Stimulated activated CD4-positive, alpha-beta T cell treated with anti-CD3 and anti-CD28 coated beads, Interleukin-1b, Interleukin-23, amount 100 ng/mL, for 1 hour (primary cell): ENCODE measurements at places on chromosomes 16 and 17.

- DNase-seq, result peak; percentile 71
Measured at GRCh38 chr17:32319548-32319905, 22.4 kb downstream of the C17orf75 start.

GRCh38 chr17:20925091-20925490 lies 117.7 kb downstream of the USP22 start:
- no peak for DNase-seq

- DNase-seq, result no peak
Measured at GRCh38 chr16:84949772-84950436, 61.4 kb downstream of the ZDHHC7 start.

DNA sequence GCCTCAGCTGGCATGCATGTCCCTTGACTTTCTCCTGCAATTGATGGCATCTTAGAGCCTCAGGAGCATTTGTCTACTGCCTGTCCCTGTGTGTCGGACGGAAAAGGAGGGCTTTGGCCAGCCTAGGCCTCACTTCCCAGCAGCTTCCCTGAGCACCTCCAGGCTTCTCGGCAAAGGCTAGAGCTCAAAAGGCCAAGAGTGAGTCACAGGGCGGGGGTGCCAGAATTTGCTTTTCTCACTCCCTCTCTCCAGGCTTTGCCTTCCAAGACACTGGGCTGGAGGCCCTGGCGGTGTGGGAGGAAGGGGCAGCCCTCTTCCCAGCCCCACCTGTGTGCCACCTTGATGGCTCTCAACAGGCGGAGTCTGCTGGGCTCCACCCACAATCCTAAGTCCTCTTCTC lies 107.3 kb upstream of the MAF start:
- DNase-seq, result no peak

GRCh38 chr16:87851601-87852000 lies 17.7 kb downstream of the SLC7A5 start:
- no peak for DNase-seq

DNA sequence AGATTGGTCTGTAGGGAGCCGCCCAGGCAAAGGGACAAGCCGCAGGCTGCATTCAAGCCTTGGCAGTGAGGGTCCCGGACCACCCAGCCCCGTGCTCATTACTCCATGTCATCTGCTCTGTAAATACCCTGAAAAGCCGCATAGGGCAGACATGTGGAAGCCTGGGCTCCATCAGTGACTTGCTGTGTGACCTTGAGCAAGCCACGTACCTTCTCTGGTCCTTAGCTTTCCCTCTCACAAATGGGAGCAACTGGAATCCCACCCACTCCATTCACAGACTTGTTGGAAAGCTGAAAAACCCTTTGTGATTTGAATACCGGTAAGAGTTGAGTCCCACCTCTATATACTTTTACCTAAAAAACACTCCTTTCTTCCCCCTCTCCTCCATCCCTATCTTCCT lies 11.9 kb downstream of the CAMKK1 start:
- DNase-seq, result no peak

DNA sequence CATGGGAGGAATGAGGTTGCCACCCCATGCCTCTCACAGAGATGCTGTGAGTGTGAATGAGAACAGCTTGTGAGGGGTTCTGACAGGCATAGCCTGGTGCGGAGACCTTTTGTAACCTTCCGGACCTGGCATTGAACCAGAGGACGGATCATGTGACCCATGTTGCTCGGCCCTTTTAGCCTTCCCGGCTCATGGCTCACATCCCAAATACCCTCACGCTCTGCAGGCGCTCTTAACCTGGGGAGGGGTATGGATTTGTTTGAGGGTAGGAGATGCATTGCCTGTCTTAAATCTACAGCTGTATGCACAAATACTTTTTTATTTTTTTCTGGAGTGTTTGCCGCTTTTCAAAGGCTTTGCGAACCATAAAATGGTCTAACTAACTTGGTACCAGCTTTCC lies 102.4 kb upstream of the CRHR1 start:
- DNase-seq, result no peak

GRCh38 chr16:10640934-10641333 lies 53.8 kb downstream of the TEKT5 start:
- DNase-seq, result no peak

DNA sequence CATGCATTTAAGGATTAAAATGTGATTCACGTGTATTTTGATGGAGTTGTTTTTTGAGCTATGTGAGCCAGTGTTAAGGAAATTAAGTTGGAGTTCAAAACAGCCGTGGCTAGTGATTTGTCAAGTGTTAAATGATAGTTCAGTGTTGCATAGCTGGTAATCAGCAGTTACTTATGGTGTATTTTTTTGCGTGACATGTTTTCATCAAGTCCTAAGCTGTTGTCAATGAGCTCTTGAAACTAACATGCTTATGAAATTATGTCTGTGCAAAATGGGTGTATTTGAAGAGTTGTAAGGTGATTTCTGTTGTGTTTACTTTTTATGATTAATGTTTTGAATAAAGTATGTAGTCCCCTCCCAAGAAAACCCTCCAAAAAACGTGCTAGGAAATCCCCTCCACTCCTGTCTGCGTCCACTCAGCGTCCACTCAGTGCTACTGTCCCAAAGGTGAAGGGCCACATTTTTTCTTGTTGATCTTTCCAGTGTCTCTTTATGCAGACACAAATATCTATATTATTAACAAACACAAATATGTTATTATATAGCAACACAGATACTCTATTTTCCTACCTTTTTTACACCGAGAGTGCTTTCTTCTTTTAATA lies 30.0 kb downstream of the USP10 start:
- DNase-seq, result no peak

DNA sequence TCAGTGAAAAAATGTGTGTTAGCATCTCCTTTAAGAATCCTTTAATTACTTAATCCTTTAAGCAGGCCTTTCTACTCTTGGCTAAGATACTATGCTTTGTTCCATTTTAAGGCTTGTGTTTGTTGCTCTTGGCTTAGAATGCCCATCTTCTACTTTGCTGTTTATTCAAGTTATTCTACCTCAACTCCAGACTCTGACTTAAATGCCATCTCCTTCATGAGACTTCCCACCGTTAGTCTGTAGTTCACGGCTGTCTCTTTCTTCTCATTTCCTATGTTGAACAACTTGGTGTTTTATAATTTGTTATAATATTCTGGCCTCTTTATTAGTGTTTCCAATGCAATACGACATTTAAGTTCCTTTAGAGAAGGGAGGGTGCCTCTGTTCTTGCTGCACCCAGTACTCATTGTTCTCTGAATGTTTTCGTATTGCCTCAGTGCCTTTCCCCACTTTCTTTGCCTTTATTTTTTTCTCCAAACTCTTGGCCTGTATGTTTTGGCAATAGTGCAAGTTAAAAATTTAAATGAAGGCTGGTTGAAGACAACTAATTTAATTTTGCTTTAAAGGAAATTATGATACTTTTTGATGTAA lies 6.1 kb upstream of the KRT10 start:
- no peak for DNase-seq

GRCh38 chr16:5922686-5923085 lies 825.1 kb upstream of the EEF2KMT start:
- no peak for DNase-seq

GRCh38 chr16:84262031-84262430 lies 22.2 kb upstream of the KCNG4 start:
- DNase-seq, result no peak

DNA sequence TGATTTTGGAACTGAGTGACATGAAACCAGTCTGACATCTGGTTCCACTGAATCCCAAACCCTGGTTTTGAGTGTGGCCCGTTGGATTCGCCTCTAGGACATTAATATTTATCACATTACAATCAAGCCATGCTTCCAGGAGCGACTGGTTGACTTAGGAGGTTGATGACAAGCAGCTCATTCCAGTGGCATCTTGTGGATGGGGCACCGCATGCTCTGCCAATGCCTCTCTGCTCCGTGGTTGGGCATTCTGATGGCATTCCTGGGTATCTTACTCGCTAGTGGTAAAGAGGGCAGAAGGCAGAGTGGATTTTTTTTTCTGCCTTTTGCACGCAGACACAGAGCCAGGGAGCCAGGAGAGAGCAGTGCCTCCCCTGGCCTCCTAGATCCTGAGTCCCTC lies 31.4 kb downstream of the CACNG4 start:
- no peak for DNase-seq

GRCh38 chr16:84600343-84601229 lies 17.3 kb downstream of the COTL1 start:
- no peak for DNase-seq

- DNase-seq, result peak; percentile 37
Measured at GRCh38 chr17:35433075-35433894, 985 bp upstream of the SLFN12 start.

GRCh38 chr17:72812823-72813222 lies 279.7 kb downstream of the SLC39A11 start:
- DNase-seq, result no peak

- DNase-seq, result no peak
Measured at GRCh38 chr16:47734987-47735594, 274.0 kb downstream of the PHKB start.

- DNase-seq, result no peak
Measured at GRCh38 chr16:84765616-84766580, 53.9 kb upstream of the CRISPLD2 start.

DNA sequence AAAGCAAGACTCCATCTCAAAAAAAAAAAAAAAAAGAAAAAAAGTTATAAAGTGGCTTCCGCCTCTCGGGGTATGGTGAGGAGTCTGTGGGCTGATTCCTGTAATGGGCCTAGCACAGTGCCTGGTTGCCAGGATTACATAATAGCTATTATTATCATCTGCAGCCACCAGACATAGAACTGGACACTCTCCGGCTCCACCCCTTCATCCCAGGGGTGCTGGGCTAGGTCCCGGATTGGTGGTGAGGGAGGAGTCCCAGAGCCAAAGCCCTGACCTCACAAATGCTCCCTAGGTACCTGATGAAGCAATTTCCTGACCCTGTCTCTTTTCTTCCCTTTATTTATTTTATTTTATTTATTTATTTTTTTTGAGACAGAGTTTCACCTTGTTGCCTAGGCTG lies 11.6 kb upstream of the ADGRG1 start:
- no peak for DNase-seq

- no peak for DNase-seq
Measured at GRCh38 chr16:76612497-76612896, 335.3 kb downstream of the CNTNAP4 start.

GRCh38 chr17:512926-513325 lies 160.3 kb upstream of the RPH3AL start:
- DNase-seq, result no peak

DNA sequence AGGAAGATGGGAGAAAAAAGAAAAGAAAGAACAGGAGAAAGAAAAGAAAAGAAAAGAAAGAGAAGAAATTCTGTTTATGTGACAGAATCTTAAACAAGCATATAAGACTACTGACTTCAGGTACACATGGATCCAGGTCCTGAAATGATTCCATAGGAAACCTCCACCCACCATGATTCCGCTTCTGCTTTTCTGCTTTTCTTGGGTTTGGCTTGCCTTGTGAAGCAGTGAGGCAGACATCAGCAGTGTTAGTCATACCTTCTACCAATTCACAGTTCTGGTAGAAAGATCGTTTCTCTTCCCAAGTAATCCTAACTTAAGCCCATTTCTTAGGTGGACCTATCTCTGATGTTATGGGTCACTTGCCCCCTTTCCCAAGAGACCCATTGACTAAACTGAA lies 660.1 kb upstream of the RBFOX1 start:
- DNase-seq, result no peak

- no peak for DNase-seq
Measured at GRCh38 chr16:84153660-84154214, 8.6 kb downstream of the DNAAF1 start.

GRCh38 chr16:30659507-30660423 lies 1.5 kb downstream of the FBRS start:
- peak; percentile 32 for DNase-seq

- DNase-seq, result no peak
Measured at GRCh38 chr16:85825326-85825725, 25.8 kb downstream of the COX4I1 start.

- DNase-seq, result no peak
Measured at GRCh38 chr16:87560428-87561199, 41.7 kb upstream of the JPH3 start.

DNA sequence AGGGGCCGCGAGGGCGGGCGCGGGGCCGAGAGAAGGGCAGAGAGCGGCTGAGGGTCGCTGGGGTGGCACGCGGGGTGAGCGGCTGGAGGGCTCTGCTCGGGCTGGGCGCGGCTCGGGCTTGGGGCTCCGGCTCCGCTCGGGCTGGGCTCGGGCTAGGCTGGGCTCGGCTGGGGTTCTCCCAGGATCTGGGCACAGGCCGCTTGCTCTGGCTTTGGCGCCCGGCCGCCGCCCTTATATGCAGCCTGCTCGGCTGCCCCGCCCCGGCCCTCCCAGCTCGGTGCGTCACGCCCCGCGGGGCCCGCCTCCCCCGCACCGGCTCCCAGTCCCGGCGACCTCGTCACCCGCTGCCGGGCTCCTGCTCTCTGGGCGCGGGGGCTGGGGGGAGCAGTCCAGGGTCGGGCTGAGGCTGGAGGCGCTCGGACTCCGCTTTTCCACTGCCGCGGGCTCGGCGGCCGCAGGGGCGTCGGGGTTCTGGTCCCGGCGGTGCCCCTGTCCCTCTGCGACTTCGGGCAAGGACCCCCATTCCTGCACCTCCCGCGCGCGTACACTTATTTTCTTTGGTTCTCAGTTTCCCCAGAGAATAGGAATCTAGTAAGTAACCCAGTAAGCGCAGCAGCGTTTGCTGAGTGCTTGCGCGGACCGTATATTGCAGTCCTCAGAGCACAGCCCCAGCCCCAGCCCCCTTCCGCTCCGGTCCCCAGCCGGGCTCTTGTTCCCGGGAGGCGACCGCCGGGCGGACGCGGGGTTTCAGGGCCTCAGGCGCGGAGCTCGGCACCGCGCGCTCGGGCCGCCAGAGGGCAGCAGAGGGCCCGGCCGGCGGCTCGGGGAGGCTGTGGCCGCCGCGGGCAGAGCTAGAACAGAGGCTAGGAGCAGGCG lies at the start of gene RASD1:
Gene RASD1 (minus strand): TSS at position 207 of the 876 bp plus-strand sequence. CDS start 214 bp downstream, outside the sequence.
- peak; percentile 48 for DNase-seq

- no peak for DNase-seq
Measured at GRCh38 chr16:85425074-85425662, 188.0 kb upstream of the GSE1 start.

- DNase-seq, result no peak
Measured at GRCh38 chr16:69476920-69477443, 52.6 kb downstream of the CYB5B start.

DNA sequence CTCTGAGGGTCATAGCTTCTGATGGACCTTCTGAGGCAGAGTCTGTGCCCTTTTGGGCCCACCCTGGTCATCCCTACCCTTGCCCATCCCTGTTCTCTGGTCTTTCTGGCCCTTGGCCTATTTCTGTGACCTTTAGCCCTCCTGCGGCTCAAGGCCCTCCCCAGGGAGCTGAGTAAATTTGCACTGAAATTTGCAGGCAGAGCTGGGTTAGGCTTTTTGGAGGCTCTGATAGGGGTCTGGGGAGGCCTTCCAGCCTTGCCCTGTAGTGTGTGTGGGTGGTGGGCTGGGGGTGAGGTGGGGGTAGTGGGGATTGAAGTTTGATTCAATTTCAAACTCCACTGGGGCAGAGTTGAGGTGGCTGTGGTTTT lies 17.8 kb downstream of the RARA start:
- DNase-seq, result no peak

DNA sequence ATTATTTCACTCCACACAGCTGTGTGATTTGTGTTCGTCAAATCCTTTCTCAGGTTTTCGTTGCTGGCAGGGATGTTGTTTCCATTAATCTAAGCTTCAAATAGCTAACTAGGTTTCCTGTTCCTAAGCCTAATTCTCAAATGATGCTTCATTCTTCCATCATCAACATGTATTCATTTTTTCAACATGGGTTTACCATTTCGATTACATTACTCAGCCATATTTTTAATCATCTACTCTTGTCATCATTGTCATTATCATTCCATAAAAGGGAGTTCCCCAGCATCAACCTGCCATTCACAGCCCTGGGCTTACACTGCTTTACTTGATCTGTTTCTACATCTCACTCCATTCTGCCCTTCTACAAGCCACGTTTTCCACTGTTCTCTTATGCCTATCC lies 33.3 kb upstream of the ANKFN1 start:
- DNase-seq, result no peak
